ENCODE measurements at places on chromosomes 2 and 18. TPM values are rescaled to one million over a fixed set of nuclear protein-coding genes. Genes with fewer than 3 reads are reported as not detected.

ZBTB7C gene
- total RNA-seq, result 0.09 TPM

NPHP1 gene
- total RNA-seq, result 0.18 TPM

ELOA2 gene
- not detected for total RNA-seq

PFN4 gene
- total RNA-seq, result not detected

FOXI3 gene
- not detected for total RNA-seq

DNA sequence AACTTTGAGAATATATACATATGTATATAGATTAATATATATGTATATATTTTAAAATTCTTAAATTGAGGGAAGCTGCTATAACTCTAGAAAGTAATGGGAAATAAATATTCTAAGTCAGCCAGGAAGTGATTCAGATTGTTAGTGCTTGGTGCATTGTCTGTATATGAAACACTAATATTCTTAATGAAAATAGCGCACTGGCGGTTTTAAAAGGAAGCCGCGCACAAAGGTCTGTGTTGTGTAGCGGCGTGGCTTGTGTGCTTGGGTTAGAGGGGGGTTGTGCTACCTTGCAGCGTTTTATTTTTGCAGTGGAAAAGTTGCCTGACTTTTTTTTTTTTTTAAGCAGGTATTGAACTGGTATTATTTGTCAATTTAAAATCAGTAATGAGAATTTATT, 11.3 kb downstream of the TSHZ1 start:
- no peak overlapping the region for H3K4me3 ChIP-seq
- peaks cover 32% of the 10 kb centered on the region for H3K4me1 ChIP-seq
- DNase-seq, result no peak
- H3K27me3 ChIP-seq, result no peaks in the 10 kb centered on the region

DNA sequence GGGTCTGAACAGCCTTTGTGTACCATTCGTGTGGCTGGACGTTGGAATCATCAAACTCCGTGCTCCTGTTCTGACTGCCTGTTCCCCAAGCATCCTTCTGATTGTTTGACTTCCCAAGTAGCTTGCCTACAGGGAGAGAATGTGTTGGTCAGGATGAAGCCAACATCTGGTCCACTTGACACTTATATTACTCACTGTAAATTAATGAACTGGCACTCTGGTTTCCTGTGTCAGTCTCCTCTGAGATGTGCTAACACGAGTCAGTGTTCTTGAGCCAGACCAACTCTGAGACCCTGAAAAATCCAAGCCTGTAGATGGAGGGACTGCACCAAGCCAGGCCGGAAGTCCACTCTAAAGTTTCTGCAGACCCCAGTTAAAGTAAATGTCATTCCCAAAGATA, 440.9 kb downstream of the ZNF516 start:
- H3K27me3 ChIP-seq, result no peaks in the 10 kb centered on the region
- H3K27ac ChIP-seq, result no peak overlapping the region
- no peak overlapping the region for H3K4me3 ChIP-seq
- H3K4me1 ChIP-seq, result no peaks in the 10 kb centered on the region

DNA sequence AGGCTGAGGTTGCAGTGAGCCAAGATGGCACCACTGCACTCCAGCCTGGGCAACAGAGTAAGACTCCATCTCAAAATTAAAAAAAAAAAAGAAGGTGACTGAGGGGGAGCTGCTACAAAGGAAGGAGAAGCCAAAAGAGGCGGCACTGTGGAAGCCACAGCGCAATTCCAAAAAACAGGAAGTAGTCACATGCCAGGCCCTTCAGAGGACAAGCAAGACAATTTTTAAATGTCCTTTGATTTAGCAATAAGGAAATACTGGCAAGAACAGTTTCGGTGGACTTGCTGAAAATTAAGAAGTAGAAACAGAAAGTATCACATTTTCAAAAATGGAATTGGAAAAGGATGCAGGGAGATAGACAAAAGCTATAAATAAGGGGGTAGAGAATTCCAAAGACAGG, 122.8 kb downstream of the OSBPL1A start:
- no peak overlapping the region for H3K4me3 ChIP-seq
- H3K27ac ChIP-seq, result no peak overlapping the region

- H3K36me3 ChIP-seq, result no peaks in the 10 kb centered on the region
- H3K27me3 ChIP-seq, result peaks cover 29% of the 10 kb centered on the region
- peaks cover 45% of the 10 kb centered on the region for H3K4me1 ChIP-seq
- peak overlapping the region; percentile 76 for H3K27ac ChIP-seq
These were observed 127.9 kb upstream of the LGALSL start for GRCh38 chr2:64325852-64326577.

DNA sequence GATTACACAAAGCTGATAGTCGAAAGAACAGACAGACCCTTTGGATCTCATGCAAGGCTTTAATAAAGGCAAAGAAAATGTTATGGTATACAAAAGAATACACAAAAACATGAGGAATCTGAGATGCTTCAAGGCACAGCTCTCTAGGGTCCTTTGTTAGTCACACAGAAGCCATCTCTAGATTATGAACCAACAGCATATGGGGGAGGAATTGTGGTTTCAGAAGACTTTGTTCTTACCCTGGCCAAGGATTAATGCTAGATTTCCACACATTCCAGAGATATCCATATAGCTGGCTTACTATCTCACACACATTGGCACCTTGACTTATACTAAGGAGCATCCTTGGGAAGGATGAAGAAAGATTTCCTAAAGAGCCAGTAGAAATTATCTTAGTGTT, 206.1 kb downstream of the GULP1 start:
- no peaks in the 10 kb centered on the region for H3K27me3 ChIP-seq
- H3K27ac ChIP-seq, result no peak overlapping the region
- no peak overlapping the region for H3K4me3 ChIP-seq
- H3K36me3 ChIP-seq, result no peaks in the 10 kb centered on the region
- no peaks in the 10 kb centered on the region for H3K4me1 ChIP-seq

- H3K27me3 ChIP-seq, result no peaks in the 10 kb centered on the region
- peaks cover 34% of the 10 kb centered on the region for H3K4me1 ChIP-seq
- H3K4me3 ChIP-seq, result no peak overlapping the region
- no peak for DNase-seq
These were observed 15.6 kb downstream of the IL18RAP start for GRCh38 chr2:102438578-102438977.

- peaks cover 2% of the 10 kb centered on the region for H3K36me3 ChIP-seq
- no peak overlapping the region for H3K4me3 ChIP-seq
- DNase-seq, result no peak
- H3K27ac ChIP-seq, result no peak overlapping the region
- peaks cover 2% of the 10 kb centered on the region for H3K27me3 ChIP-seq
These were observed 7.9 kb upstream of the E2F6 start for GRCh38 chr2:11473659-11474433.

DNA sequence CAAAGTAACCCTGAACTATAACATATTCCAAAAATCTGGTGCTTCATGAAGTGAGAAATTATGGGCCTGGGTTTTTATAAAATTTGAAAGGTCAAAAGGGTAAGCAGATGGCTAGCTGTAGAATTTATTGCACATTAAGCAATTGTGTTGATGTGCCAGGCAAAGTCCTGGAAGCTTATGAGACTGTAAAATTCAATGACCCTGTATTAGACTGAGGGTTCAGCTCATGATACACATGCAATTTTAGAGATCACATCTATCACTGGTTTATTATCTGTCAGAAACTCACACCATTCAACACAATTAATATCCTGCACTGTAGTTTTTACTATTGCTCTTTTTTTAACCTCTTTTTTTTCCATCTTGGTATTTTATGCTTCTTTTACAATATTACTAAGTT, 1162.6 kb upstream of the SLC39A10 start:
- no peak for DNase-seq
- H3K36me3 ChIP-seq, result no peaks in the 10 kb centered on the region
- H3K4me1 ChIP-seq, result no peaks in the 10 kb centered on the region

DNA sequence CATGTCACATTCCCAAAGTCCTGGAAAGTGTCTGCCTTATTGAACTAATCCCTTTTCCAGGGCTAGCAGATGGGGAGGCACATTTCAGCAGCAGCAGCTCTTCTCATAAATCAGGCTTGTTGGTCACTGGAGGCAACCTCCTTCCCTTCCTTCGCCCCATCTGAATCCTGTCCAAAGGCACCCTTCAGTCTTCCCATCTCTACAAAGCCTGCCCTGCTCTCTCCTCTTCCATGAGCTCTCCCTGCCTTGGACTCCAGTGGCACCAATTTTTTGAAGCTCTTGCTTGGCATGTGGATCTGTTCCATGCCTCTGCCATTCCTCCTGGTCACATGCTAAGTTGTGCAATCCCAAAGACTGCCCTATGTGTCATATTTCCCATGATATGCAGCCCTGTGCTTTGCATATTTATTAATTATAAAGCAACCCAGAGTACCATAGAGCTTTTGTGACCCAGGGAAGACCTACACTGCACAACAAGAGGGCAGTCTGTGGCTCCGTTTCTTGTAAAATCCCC, 70.3 kb downstream of the ANTXR1 start:
- no peak for DNase-seq
- peaks cover 76% of the 10 kb centered on the region for H3K27me3 ChIP-seq
- no peak overlapping the region for H3K27ac ChIP-seq
- no peaks in the 10 kb centered on the region for H3K4me1 ChIP-seq
- no peaks in the 10 kb centered on the region for H3K36me3 ChIP-seq

DNA sequence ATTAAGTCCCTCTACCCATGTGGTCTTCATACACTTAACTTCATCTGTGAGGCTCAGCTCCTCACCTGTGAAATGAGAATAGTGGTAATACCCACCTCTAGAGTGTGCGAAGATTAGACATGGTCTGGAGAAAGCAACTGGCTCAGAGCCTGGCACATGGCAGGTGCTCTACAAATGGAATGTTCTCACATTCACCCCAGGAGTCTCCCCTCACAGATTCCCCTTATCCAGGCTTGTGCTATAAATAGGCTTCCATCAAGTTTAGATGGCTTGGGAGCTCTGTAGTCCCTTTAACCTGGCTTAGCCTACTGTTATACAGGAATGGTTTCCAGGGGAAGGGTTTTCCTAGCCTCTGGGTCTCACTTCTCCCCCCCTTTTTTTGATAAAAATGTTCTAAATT, 455.9 kb downstream of the RNF144A start:
- H3K36me3 ChIP-seq, result no peaks in the 10 kb centered on the region
- H3K27me3 ChIP-seq, result peaks cover 6% of the 10 kb centered on the region
- no peak for DNase-seq
- no peaks in the 10 kb centered on the region for H3K4me1 ChIP-seq
- no peak overlapping the region for H3K27ac ChIP-seq
